ENCODE measurements at places on chromosomes 16 and 17.

DNA sequence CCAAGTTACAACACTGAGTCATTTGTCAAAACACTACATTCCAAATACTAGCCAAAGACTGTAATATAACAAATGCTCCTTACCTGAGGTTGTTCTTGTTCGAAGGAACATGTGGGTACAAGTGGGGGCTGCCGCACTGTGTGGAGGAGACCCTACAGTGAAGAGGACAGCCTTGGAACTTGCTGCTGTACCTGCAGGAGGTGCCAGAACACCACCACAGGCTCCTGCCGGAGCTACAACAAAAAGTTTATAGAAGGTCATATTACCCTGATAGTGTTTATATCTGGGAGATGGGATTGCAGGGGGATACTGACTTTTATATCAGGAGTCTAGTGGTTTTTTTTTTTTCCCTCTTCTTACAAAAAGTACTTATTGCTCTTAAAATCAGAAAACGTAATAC, 37.8 kb upstream of the ALDH3A1 start:
- no peak for DNase-seq

- no peak for DNase-seq
Observed at GRCh38 chr17:82477934-82478333, 19.4 kb downstream of the NARF start.

GRCh38 chr16:369275-369865, 968 bp downstream of the MRPL28 start:
- no peak for DNase-seq

DNA sequence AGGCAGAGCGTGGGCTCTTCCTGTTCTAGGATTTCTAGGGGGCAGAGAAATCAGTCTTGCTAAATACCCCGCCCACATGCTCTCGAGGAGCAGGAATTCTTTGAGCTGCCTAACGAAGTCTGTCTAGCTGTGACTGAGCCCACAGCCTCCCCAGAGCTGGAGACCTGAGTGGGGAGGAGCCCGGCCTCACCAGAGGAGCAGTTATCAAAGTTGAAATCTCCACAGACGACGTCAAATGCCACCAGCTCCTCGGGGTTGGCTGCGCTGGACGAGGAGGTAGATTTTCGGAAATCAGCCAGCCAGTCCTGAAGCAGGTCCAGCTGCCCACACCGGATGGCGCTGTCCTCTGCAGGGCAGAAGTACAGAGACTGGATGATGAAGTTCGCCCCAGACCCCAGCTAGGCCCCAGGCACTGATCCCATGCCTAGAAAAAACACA, 53.8 kb downstream of the PRMT7 start:
- no peak for DNase-seq
